ENCODE measurements at places on chromosomes 16 and 17.
A peak's percentile ranks its signal among the peaks of the same experiment; 100 is the strongest.

DNA sequence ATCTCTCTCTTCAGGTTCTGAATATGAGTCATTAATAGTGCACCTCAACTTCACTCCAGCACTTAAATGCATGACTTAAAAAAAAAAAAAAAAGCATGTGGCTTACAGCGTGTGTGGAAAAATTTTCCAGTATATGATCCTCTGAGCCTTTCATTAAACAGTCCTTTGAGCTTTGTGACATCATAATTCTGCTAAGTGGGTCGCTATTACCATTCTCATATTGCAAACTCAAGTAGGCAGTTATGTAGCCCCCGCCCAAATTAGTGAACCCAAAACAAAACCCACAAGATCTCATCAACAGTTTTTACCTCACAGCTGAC lies 672 bp downstream of the CMTR2 start:
- no peak for DNase-seq

- DNase-seq, result peak; percentile 59
Observed at GRCh38 chr16:29694384-29695195, 15.6 kb downstream of the QPRT start.

- no peak for DNase-seq
Observed at GRCh38 chr17:6066183-6066948, 3.8 kb upstream of the WSCD1 start.

DNA sequence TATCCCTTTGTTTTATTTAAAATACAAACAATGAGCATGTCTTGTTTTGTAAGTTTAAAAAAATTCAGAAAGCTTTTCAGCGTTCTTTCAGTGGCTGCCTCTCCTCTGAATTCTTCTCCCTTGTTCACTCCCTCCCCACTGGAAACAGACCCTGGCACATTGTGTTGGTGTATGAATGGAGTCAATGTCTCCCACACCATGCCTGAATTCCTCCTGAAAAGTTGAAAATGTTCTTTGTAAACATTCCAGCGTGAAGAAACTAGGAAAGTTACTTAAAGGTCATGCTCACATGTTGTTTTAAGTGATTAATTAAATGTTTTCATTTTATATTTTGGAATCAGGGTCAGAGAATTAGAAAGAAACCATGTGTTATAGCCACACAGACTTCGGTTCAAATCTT lies 136.9 kb upstream of the DYNLRB2 start:
- no peak for DNase-seq

DNA sequence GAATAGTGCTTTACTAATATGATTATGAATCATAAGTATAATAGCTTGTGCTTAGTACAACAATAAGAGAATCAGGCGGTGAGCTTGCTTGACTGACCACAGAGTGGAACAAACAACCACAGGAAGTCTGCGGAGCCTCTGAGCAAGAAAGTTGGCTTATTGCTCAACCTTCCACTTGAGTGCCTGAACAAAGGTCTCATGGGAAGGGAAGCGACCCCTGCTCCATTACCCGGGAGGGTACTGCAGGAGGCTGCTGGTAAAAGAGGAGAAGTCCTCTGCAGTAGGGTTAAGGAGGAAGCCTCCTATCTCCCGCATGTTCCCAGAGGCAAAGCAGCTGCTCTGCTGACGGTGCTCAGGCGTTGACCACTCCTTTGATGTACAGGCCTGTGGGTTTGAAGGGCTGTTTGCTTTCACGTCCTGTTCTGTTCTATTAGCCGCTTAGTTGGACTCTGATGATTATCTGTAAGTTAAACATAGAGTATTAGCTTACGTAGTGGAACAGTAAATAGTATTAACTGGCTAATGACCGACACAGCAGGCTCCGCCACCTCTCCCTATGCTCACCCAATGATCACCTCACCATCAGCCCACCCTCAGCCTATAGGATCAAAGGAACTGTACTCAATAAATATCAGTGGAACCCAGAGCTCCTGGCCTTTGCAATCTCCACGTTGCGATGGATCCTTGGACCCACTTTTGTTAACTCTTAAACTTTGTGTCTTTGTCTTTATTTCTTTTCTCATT lies 17.5 kb downstream of the ALOX15B start:
- DNase-seq, result peak; percentile 42

- no peak for DNase-seq
Observed at GRCh38 chr16:25747160-25747758, 55.5 kb downstream of the HS3ST4 start.

DNA sequence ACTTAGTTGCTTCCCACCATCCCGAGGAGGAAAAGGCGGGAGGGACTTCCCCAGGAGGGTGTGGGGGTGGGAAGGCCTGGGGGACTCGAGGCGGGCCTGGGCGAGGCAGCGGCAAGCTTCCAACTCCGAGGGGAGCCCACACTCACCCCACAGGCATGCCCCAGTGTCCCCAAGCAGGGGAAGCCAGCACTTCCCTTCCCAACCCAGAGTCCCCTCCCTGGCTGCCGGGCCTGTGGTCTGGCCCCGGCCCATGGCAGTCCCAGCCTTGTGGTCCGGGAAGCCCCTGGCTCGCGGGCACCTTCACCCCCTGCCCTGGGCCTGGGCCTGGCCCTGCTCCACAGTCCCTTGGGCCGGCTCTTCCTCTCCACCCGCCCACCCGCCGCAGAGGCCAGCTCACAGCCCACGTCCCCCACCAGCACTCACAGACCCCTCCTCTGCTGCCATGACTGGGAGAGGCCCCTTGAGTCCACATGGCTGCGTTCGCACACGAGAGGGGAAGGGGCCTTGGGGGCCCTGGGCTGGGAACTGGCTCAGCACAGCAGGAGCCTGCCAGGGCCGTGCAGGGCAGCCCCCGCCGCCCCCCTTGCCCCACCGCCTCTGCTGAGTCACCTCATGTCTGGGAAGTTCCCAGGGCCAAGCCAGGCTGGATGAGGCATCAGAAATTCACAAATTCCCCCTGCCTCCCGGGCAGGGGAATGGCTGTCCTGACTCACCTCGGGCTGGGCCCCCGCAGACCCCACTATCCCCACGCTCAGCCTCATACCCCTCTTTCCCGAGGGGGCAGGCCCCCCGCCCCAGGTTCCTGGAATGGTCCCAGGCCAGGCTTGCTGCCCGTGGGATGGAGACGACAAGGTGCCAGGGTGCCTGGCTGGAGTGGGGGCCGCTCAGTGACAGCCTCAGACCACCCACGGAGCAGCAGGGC lies 27.8 kb downstream of the BAHCC1 start:
- DNase-seq, result peak; percentile 63
